ENCODE measurements at places on chromosomes 1 and 21.

- DNase-seq, result no peak
Observed at GRCh38 chr1:160064164-160064563, 5.8 kb downstream of the KCNJ10 start.

DNA sequence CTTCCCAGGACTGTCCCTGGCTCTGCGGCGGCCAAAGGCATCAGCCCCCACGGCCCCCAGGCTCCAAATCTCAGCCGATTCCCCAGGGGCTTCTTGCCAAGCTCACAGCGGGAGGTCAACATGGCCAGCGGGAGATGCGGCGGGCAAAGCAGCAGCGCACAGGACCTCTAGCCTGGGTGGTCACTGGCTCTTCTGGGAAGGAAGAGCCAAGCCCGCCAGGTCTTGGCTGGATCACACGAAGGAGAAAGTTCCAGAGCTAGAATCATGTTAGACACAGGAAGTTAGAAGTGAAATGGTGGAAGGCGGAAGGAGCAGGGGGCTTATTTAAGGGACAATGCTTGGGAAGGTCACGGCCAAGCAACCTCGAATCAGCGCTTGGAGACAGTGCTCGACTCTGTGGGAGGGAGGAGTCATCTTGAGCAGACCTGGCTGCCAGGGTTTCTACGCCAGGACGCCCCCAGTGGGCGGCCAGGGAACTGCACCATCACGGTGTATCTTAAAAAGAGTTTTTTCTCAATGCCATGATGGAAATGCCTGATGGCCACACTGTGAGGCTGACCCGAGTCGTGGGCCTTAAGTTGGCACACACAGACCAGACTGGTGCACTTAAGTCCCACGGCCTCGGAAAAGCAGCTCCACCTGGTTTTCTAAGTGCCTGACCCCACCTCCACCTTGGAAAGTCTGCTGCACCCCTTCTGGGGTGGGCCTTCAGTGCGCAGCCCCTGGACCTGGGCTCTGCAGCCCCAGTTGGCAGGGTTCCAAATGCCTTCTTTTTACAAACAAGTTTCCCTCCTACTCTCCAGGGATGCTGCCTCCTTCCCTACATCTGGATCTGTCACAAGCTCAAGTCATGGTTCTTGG lies 29.3 kb downstream of the SLC66A1 start:
- peak; percentile 62 for DNase-seq

DNA sequence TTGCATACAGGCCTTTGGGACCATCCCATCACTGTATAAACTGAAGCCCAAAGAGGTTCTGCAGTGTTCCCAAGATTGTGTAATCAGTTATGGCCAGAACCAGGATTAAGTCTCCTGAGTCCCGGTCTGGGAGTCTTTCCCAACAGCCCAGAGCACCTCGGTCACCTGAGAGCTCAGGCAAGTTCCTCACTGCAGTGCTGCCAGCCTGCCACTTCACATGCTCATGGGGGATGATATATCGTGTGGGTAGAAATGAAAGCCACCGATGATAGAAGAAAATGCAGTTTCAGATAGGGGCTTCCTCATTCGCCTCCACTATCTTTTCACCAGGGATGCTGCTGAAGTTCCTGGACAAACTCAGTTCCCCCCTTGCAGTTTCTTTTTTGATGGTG lies 30.4 kb downstream of the FHAD1 start:
- DNase-seq, result no peak

- DNase-seq, result no peak
Observed at GRCh38 chr21:38476385-38476784, 21.9 kb downstream of the ERG start.

- no peak for DNase-seq
Observed at GRCh38 chr1:37987679-37988078, 2.1 kb downstream of the SF3A3 start.

DNA sequence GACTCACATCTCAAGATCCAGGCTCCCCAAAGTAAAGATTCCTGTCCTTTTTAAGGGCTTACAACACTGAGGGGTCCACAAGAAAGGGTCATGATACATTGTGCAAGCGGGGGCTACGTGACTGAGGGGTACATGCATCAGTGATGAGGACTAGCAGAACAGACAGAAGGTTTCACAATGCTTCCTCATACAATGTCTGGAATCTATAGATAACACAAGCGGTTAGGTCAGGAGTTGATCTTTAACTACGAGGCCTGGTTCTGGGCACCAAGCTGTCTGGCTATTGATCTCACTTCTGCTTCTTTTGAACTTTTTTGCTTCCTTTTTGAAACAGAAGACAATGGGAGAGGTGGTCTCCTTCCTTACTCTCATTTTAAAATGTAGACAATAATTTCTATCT lies 718.6 kb downstream of the AMY1C start:
- DNase-seq, result no peak

DNA sequence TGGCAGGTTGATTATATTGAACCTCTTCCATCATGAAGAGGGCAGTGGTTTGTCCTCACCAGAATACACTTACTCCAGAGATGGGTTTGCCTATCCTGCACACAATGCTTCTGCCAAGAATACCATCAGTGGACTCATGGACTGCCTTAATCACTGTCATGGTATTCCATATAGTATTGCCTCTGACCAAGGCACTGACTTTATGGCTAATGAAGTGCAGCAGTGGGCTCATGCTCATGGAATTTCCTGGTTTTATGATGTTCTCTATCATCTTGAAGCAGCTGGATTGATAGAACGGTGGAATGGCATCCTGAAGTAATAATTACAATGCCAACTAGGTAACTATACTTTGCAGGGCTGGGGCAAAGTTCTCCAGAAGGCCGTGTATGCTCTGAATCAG lies 16.6 kb upstream of the GBP6 start:
- no peak for DNase-seq

DNA sequence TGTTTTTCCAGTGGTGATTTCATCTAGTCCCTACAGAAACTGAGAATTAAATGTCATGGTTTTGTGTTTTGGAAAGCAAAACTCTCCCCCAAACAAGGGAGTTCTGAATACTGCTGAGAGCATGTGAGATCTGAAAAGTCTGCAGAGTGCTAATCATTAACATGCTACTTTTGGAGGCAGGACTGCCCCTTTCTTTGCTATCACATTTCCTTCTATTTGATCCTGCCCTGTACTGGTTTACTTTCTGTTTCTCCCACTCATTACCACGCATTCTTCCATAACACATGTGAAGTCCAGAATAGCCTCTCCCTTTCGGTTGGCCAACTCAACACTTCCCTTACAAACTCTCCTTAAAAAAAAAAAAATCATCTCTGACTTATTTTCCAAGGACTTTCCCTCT lies 63.6 kb downstream of the GADD45A start:
- no peak for DNase-seq

- DNase-seq, result no peak
Observed at GRCh38 chr1:221448585-221449175, 293.2 kb downstream of the DUSP10 start.

GRCh38 chr21:44878053-44878982 lies 4.8 kb upstream of the PTTG1IP start:
- no peak for DNase-seq

DNA sequence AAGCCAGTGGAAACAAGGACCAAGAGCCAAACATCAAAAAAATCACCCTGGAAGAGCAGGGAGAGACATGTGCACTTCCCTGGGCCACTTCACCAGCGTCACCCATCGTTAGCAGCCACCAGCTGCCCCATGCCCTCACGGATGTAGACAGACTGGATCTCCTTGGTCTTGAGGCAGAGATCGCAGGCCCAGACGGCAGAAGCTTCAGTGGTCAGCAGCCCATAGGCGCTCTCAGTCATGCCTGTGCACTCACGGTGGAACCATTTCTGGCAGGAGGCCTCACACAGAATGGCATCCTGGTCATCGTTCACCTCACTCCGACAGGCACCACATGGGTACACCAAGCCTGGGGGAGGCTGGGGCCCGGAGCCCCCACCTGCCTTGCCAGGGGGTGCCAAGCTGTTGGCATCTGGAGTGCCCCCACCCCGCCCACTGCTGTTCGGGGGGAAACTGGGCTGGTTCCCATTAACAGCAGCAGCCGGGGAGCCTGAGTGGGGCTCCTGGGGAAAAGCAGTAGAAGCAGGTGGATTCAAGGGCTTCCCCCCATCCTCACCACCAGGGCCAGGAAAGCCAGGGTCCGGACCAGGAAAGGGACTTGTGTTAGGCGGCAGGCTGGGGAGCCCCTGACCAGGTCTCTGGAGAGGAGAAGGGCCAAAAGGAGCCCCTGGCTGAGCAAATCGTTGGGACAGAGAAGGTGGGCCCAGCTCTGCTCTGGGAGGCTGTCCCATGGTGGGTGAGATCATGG lies 2.7 kb downstream of the PYGO2 start:
- DNase-seq, result no peak

DNA sequence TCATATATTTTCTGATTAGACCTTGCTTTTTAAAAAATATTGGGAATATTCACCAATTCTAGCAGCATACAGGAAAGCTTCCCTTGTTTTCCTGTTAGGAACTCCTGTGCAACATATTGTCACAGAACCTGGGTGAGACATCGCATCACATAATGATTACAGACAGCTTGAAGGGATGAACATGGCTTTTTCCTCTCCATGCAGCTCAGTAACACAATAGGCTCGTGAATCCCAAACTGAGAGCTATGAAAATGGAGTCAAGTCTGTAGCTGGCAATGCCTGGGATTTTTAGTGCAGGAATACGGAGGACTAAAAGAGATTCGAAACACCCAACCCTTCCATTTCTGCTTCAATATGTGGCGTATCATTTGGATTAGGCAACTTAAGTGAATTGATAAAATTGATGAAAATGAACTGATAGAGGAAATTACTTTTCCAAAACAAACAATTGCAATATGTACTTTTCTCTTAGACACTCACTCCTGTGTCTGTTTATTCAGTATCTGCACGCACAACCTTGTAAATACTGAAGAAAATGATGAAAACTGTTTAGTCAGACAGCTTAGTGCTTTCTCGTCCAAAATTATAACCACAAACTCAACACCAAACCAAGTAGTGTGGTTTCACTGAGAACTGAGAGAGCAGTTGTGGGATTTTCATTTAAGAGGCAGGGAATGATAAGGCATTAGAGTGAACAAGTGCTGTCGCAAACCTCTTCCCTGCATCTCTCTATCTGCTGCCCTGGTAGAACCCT lies 250.4 kb downstream of the PTBP2 start:
- DNase-seq, result no peak

DNA sequence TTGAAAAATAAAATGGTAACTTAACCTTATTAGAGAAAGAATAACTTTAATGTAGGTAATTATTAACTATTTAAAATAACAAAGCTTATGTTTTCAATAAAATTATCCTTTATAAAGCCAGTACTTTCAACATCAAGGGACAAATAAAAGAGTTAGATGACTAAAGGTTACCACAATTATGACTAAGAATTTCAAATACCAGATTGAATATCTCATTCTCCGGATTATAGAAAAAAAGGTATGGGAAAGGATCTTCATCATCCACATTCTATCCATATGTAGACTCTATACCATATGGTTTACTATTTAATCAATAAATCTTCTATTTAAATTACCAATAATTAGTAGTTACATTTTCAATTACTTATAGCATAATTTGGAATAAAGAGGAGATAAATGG lies 62.8 kb downstream of the TOR3A start:
- no peak for DNase-seq

- DNase-seq, result no peak
Observed at GRCh38 chr1:186443638-186444037, 17.3 kb downstream of the PDC start.

GRCh38 chr1:183911285-183911684 lies 106.4 kb downstream of the RGL1 start:
- no peak for DNase-seq

DNA sequence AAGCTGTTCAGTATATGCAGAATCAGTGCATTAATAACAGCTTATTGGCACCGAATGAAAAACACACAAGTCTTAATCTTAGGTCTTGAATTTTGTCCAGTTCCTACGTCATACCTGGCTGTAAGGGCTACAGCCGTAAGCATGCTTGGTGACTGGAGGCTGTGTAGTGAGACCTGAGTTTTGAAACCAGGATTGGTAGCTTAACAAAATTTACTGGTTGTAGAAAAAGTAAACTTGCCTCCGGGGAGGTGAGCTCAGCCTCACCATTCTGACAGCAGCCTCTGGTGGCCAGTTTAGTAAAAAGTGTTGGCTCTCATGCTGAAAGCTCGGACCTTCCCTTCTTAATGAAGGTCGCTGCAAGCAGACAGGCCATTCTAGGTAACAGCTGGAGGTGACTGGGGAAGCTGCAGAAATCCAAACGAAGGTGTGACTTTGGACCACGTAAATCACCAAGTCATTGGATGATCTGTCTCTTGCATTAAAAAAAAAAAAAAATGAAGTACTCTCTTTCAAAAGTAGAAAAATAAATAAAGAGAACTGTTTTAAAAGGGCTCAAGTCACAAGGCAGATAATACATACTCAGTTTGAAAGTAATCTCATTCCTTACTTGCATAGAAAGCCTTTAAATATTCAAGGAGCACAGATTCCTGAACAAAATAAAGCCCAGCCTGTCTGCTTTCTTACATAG lies 48.9 kb downstream of the HLCS start:
- DNase-seq, result no peak

DNA sequence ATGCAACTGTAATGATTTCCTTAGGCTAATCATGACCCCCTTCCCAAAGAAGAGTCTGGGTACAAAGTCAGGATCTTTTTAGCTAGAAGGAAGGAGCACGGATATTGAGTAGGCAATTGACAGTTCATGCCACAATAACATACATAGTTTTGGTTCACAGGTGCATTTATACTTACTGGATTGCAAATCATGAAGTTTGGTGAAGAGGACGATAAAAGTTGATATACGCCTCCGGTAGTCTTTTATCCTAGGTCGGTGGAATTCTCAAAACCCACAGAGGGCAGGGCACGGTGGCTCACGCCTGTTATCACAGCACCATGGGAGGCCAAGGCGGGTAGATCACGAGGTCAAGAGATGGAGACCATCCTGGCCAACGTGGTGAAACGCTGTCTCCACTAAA lies 265.4 kb upstream of the PRMT6 start:
- no peak for DNase-seq

GRCh38 chr1:25996966-25997827 lies 666 bp downstream of the PAFAH2 start:
- peak; percentile 70 for DNase-seq

DNA sequence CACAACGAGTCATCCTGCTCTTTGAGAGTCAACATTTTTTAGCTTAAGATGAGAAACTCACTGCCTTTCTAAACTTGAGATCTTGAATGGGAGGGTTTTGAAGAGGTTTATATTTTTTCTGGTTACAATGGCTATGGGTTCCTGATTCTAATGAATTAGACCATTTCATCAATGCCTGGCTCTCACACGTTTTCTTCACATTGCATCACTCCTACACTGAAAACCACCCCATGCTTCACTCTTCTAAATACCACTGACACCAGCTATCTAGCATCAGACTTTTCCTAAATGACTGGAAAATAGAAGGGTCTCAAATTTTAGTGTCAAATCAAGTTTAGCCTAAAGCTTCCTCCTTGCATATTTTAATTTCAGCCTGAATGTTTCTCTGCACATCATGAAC lies 606.1 kb upstream of the USP24 start:
- no peak for DNase-seq
